Stimulated activated naive CD4-positive, alpha-beta T cell (primary cell): ENCODE measurements at places on chromosomes 4 and X.

DNA sequence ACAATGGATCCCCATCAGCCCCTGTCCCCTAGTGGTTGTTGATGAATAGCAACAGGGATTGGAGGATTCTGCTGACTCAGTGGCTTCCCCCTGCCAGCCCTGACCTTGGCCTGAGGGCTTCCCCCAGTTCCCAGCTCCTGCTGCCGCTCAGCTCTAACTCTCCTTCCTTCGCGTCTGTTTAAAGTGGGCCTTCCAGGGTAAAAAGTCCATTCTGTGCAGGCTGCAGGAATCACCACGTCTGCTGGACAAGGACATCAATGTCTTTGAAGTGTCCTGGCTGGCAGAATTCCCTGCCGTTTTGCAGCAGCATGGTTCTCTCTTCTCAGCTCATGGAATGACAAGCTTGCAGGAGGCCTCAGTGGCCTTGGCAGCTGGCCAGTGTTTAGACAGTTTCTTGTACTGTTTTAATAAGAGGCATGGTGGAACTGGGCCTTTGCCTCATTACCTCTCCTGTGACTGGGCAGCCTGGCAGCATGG is 152.5 kb upstream of the STX18 start:
- no peak for DNase-seq

DNA sequence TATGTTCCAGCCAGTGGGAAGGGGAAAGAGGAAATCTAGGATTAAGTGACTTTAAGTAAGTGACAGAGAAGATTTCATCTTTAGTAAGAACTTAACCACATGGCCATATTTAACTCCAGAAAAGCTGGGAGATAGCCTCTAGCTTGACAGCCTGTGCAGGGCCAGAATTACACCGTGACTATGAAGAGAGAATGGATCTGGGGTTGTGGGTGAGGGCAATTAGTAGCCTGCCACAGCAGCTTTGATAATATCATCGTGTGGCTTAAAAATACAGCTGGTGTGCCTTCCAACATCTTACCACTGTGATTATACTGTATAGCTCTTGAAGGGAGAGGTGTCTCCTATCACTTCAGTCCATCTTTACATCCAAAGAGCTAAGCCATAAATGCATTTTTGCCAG is 57.6 kb upstream of the TBC1D9 start:
- no peak for DNase-seq

GRCh38 chr4:86685401-86685800 is 91.3 kb downstream of the PTPN13 start:
- DNase-seq, result no peak

GRCh38 chr4:15550491-15550890 is 80.8 kb downstream of the CC2D2A start:
- DNase-seq, result no peak

DNA sequence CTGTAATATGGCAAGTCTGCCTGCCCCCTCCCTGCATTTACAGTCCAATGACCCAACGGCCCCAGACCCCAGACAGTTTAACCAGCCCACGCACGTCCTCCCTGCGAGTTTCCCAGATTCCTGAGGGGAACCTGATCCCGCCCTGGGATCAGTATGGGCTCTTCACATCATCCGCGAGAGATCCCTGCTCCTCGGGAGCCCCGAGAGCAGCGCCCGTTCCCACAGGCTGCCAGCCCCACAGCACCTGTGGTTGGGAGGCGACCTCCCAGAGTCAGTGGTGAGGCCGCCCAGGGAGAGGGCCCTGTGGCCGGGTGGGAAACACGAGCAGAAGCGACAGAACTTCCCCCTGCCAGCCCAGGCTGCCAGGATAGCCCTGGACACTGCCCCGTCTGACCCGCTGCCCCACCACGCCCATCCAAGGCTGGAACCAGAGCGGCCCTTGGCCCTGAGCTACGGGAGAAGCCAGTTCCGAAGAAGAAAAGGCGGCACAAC is 32.8 kb downstream of the TSC22D3 start:
- DNase-seq, result no peak

- no peak for DNase-seq
Observed at GRCh38 chr4:27720010-27720766, 859.5 kb downstream of the STIM2 start.

DNA sequence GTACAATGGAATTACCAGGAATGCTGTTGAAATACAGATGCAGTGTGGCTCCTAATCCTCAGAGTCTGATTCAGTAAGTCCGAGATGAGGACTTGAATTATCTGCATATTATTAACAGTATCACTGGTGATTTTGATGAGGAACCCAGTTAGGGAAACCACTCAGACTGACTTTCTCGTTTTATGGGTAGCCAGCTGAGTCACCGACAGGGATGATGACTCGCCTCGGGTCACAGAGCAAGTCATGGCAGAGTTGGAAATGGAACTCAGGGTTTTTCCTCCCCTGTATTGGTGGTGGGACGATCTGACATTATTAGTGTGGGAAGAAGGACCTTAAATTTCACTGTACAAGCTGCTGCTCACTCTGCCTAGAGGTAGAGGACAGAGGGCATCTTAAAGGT is 51.3 kb downstream of the RTL9 start:
- DNase-seq, result no peak

- DNase-seq, result no peak
Observed at GRCh38 chr4:121822796-121823504, 733 bp downstream of the CCNA2 start.

DNA sequence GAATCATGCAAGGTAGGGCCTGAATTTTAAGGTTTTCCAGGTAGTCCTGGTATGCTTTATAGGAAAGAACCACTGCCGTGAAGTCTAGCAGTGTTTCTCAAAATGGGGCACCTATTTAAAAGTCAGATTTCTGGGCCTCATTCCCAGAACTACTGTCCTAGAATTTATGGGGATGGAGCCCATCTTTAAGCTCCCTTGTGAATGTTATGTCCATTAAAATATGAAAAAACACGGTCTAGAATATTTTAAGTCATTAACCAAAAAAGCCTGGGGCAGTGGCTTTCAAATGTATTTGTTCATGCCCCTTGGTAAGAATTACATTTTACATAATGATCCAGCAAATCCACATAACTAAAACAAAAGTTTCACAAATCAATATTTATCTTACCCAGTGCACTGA is 35.4 kb downstream of the GK start:
- DNase-seq, result no peak

DNA sequence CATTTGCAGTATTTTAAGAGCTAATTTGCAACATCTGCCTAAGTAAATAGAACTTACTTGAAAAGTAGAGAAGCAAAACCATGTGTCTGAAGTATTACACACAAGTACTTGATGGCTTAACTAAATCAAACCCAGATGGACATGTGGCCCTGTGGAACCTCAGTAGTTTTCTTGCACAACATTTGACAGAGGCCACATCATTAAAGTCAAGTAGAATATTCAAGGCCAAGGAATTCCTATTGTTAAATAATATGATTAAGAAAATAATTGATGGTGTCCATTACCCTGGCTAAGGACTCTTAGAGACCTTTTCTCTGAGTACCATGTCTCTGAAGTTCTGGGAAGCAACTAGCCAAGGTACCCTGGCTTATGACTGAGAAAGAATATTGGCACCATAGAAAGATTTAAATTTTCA is 135.4 kb upstream of the OTUD4 start:
- DNase-seq, result no peak

DNA sequence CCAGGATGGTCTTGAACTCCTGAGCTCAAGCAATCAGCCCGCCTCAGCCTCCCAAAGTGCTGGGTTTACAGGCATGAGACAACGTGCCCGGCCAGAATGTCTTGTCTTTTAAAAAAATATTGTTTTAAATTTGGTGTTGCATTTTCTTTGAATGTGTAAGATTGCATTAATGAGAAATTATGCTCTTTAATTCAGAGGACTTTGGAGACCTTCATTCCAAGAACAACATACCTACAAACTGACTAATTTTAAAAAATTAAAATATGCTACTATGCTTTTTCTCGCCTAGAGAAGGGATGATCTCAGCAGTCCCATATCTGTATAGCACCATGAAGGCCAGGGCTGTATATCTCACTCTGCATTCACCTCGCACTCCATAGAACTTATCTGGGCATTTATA is 204.3 kb upstream of the SLC7A11 start:
- DNase-seq, result no peak

GRCh38 chr4:63316633-63317032 is 1092.6 kb downstream of the TECRL start:
- no peak for DNase-seq

DNA sequence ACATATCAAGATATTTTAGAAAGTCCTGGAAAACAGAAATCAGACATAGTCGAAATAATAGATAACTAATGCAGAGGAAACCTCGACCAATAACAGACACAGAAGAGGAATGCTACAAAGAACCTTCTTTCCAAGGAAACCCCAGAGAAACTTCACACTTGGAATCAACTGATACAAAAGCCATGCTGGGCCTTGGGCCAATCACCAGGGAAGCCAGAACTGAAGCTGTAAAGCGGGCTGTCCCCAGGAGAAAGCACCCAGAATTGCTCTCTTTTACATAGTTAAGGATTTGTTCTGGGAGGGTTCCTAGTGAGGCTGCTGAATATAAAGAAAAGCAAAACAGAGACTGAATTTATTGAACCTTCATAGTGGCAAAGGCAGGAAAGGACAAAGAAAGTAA is 100.5 kb downstream of the PRDM5 start:
- DNase-seq, result no peak

DNA sequence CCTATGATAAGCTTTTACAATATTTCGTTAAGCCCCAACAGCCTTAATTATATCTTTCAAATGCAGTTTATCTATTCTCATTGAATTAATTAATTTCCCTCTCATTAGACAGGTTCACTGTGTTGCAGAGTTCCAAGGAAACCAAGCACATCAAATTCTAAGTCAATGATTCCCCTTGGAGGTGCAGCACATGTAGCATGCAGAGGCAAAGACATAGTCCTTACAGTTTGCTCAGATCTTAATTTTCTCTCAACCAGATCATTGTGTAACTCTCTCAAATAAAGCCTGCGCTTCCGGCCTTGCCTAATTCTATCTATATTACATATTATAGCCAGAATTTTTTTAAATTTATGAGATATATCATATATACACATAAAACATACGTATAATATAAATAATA is 205.4 kb downstream of the GRIA2 start:
- no peak for DNase-seq

DNA sequence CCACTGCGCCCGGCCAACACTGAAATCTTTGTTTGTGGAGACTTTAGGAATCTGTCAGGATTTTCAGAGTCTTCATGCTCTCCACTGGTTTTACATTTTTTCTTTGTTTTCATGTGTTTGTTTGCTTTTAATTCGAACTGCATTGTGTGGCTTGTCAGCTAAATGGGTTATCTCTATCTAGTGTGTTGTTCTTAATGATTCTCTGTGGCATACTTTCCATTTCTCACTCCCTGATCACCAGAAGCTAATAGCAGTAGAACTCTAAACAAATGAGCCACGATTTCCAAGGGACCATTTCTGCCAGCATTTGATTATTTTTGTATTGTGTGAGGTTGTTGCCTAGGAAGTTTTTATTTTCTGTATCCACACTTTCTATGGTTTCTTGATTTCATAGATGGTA is 352.4 kb downstream of the CAMK2D start:
- DNase-seq, result no peak

GRCh38 chr4:38919494-38919893 is 51.9 kb downstream of the FAM114A1 start:
- DNase-seq, result no peak

- DNase-seq, result no peak
Observed at GRCh38 chr4:8398347-8398746, 42.2 kb downstream of the ACOX3 start.

DNA sequence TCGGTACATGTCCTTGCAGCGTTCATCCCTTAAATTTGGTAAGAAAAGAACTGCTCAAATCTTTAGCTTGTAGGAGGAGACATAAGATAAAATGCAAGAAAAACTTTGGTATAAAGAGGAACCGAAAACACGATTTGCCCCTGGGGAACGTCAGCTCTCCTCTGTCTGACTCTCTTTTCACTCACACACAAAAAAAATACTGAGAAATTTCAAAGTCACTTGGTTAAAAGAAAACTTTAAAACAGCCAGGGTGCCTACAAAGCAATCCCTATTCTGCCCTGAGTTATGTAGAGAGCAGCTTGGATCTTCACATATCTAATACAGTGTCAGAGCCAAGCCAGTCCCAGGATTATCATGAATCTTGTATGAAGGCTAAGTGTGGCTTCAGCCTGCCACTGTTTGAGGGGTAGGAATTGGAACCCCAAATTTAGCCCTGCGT is 248.5 kb upstream of the CXXC4 start:
- no peak for DNase-seq

DNA sequence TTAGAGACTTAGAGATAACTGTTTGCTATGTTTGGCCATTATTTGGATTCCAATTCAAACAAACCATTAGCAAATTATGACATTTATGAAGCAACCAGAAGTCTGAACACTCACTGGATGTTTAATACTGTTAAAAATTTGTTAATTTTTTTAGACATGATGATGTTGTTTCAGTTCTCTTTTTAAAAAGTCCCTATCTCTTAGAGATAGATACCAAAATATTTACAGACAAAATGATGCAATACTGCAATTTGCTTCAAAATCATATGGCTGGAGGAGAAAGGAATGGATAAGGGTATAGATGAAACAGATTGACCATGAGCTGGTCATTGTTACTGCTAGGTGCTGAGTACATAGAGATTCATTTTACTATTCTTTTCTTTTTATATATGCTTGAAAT is 534.6 kb downstream of the BCOR start:
- no peak for DNase-seq

DNA sequence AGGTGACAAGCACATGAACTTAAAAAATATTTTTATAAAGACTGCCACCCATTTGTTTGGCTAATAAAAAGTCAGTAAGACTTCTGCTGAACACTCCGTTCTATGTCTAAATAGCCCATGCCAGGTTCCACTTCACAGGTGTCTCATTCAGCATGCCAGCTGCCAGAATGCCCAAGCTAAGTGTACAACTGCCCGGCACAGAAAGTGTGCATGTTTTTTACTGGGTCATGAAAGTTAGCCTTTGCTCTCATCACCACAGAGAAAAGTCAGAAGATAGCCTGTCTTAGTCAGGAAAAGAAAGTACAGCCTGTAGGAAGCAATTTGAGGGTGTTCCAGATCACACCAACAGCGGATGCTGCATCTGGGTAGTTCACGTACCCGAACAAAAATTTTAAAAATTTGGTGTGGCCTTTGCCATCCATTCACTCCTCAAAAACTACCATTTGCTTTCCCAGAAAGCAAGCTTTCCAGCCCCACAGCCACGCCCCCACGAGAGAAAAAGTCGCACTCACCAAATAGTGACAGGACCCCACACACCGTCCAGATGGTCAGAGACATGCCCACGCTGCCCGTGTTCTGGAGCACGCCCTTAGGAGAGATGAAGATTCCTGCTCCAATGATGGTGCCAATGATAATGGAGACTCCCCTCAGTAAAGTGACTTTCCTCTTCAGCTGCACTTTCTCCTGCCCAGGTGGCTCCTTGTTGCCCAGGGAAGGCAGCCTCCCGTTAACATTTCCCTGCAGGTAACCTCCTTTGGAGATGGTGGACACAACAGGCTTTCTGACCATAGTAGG is 671 bp downstream of the SLC7A11 start:
- no peak for DNase-seq

- DNase-seq, result no peak
Observed at GRCh38 chr4:124389591-124389990, 322.9 kb downstream of the ANKRD50 start.

DNA sequence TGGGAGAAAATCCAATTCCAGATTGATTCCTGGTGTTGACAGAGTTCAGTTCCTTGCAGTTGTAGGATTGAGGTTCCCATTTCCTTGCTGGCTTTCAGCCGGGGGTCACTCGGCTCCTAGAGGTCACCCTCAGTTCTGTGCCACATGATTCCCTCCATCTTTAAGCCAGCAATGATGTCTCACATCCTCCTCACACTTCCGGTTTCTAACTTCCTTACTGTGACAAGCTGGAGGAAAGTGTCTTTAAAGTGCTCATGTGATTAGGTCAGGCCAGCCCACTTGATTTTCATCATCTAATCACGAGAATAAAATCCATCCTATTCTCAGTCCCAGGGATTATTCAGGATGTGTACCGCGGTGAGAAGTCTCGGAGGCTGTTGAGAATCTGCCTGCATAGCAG is 19.4 kb upstream of the SMIM31 start:
- DNase-seq, result no peak
